ENCODE measurements at places on chromosomes 2 and 18. TPM values are rescaled to one million over a fixed set of nuclear protein-coding genes. Genes with fewer than 3 reads are reported as not detected.

DNA sequence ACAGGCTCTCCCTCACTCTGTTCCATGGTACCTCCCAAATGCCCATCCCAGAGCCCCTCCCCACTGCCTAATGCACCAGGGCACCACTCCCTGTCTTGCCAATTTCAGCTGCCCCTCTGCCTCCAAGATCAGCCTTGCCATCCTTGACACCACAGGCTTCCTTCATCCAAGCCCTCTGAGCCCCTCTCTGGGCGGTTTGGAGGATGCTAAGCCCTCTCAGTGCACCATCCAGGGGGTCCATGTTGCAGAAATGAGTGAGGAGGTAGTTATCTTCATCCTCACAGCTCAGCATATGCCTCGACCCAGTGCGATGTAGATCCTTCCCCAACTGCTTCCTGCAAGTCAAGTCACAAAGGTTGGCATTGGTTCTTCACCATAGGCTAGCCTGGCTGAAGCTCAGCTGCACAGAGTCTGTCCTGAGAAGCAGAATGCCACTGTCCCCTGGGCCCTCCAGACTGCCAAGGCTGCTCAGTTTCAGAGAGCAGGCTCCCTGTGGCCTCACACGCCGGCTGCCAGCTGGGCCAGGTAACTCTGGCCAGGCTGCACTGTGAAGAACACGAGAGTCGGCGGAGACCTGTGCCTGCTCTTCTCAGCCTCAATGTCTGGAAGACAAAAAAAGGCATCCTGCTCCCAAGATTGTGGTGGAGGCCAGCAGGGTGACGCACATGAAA lies 9.9 kb upstream of the MAP3K2 start:
- no peak for DNase-seq

Gene TSGA10
- 32.1 TPM for total RNA-seq

DNA sequence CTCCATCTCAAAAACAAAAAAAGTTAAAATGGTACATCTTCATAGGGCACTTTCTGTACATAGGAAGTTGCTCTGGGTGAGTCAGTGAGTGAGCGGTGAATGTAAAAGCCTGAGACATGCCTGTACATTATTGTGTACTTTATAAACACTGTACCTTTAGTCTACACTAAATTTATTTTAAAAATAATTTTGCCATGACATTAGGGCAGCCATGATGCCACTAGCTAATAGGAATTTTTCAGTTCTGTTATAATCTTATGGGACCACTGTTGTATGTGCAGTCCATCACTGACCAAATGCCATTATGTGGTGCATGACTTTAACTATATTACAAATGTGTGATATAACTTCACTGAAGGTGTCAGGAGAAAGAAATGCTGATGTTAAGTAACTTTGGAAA lies 11.0 kb upstream of the TXNDC2 start:
- DNase-seq, result no peak

- no peak for DNase-seq
Measured at GRCh38 chr2:3320910-3321605, 56.6 kb downstream of the EIPR1 start.

DNA sequence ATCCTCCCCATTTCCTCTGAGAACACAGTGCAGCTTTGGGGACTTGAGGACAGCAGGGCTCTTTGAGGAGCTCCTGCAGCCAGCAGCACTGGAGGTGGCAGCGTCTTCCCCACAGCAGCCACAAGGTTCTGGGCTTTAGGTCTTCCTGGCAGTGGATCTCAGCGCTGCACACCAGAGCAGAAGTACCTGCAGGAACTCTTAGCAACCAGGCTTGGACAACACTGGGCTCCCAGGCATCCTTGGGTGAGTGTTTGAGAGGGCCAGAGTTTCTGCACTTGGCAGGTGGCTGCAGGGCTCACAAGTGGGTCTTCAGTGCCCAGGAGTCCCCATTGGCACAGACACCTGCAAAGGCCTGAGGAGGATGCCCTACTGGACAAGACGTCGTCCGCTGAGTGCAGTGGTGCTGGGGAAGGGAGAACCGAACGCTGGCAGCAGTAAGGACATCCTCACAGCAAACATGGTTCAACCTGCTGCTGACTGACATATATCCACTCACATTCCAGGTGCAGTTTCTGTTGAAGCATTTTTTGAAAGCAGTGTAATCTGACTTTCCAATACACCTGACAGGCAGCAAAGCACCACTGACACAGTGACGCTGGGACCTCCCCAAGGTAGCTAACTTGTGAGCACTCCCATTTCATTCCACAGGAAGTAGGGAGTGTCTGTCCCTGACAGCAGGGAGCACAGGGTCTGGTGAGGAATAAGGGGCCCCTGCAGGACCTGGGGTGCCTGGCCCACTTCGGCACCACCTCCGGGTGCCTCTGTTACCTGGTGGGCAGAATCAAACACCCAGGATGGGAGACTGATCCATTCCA lies 149.9 kb upstream of the COPS8 start:
- no peak for DNase-seq

GRCh38 chr2:24024018-24024417 lies 14.1 kb downstream of the MFSD2B start:
- no peak for DNase-seq

- no peak for DNase-seq
Measured at GRCh38 chr2:13474538-13474937, 757.8 kb downstream of the TRIB2 start.

Gene AQP12A
- not detected for total RNA-seq

GRCh38 chr2:198073253-198073652 lies 268.9 kb downstream of the PLCL1 start:
- no peak for DNase-seq

Gene VWA3B
- total RNA-seq, result not detected

DNA sequence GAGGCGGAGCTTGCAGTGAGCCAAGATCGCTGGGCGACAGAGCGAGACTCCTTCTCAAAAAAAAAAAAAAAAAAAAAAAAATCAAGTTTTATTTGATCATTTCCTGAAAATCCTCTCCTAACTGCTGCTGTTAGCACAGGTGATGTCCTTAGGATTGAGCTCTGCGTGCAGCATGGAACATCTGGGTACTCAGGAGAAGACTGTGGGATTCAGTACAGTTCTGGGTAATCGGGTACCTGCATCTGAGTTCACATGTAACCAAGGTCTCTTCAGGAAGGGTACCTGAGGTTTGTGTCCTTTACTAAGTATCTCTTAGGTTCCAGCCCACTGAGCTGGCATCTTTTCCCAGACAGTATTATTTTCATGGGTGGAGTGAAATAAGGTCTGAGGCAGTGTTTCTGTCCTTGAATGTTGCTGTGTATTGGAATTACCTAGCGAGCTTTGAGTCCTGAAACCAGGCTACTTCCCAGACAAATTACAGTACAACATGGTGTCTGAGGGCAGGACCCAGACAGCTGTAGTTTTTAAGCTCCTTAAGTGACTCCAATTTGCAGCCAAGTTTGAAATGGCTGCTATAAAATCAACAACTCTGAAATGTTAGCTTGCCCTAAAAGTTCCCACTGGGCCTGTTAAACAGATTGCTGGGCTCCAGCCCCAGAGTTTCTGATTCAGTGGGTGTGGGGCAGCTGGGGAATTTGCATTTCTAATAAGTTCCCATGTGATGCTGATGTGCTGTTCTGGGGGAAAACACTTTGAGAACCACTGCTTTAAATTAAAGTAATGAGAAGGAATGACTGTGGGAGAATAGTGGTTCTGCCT lies 120.5 kb downstream of the PMAIP1 start:
- DNase-seq, result no peak

DNA sequence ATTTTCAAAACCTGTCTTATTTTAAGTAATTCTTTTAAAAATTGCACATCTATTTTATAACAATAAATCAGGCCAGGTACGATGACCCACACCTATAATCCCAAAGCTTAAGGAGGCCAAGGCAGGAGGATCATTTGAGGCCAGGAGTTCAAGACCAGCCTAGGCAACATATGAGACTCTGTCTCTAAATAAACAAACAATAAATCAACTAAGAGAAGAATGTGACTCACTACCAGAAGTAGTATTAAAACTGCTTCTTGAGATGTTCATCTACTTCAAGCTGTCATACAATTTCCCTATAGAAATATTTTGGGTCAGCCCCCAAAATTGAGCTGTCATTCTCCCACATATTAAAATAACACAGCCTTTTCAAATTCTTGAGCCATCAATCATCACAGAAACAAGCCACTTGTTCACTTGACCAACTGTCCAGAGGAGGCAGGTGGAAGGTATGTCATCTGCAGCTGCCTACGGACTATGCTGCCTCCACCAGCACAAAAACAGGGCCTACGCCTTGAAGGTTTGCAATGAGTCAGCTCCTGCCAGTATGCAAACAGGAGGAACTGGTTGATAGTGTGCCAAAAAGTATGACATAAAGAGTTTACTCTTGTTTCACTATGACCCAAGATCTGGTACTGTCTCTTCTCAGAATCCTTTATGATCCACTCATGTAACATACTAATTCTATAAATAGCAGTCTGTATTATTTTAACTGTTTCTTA lies 33.6 kb downstream of the KIDINS220 start:
- no peak for DNase-seq

Gene VAPA
- 119 TPM for total RNA-seq

Gene SGO2
- 4.9 TPM for total RNA-seq

Gene GAREM2
- 5.9 TPM for total RNA-seq

Gene AP1S3
- 2.1 TPM for total RNA-seq

Gene SEPTIN10
- total RNA-seq, result not detected

Gene MC4R
- not detected for total RNA-seq

- DNase-seq, result no peak
Measured at GRCh38 chr2:164000176-164000575, 264.4 kb upstream of the FIGN start.

Gene ABCG5
- total RNA-seq, result not detected

Gene DNER
- total RNA-seq, result not detected

DNA sequence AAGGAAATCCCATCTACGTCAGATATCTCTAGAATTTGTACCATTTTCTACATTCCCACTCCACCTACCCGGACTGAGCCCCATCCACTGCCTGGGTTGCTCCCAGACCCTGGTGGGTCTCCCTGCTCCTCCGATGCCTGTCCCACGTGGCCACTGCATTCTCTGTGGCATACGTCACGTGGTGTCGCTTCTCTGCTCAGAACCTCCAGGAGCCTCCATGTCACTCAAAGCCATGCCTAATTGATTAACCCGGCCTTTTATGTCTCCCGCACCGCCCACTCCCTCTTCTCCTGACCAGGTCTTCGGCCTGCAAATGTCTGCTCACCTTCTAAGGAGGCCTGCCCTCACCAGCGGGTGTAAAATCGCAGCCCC lies 176.6 kb downstream of the HDAC4 start:
- DNase-seq, result no peak

Gene CD8B2
- total RNA-seq, result 13.1 TPM

Gene SIGLEC15
- not detected for total RNA-seq

Gene NYAP2
- 0.05 TPM for total RNA-seq

GRCh38 chr18:46768166-46768921 lies 11.5 kb upstream of the ST8SIA5 start:
- no peak for DNase-seq

- DNase-seq, result no peak
Measured at GRCh38 chr2:8049176-8049575, 632.7 kb upstream of the ID2 start.

DNA sequence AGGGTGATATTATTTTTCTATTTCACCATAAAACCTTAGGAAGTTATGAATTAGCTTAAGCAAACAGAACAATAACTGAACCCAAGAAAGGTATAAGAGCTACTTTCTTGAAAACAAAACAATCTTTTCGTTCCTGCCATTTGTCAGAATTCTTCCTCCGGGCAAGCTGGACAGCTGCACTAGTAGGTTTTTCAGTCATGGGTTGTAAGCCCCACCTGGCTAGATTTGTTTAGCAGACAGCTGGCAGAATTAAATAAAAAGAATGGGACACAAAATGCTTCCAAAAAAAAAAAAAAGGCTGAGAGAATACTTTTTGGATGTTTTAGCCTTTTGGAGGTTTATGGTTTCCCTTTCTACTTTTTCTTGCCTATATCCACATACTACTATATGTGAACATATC lies 694.1 kb downstream of the ARHGAP15 start:
- no peak for DNase-seq

Gene TUBA4B
- total RNA-seq, result not detected

- no peak for DNase-seq
Measured at GRCh38 chr2:204772546-204772945, 227.3 kb downstream of the PARD3B start.

Gene ERBB4
- not detected for total RNA-seq

Gene SLC20A1
- 71.2 TPM for total RNA-seq

- no peak for DNase-seq
Measured at GRCh38 chr2:230932556-230933511, 7.8 kb upstream of the GPR55 start.

Gene CBLN2
- not detected for total RNA-seq

- DNase-seq, result no peak
Measured at GRCh38 chr2:38552259-38552658, 50.5 kb downstream of the HNRNPLL start.

DNA sequence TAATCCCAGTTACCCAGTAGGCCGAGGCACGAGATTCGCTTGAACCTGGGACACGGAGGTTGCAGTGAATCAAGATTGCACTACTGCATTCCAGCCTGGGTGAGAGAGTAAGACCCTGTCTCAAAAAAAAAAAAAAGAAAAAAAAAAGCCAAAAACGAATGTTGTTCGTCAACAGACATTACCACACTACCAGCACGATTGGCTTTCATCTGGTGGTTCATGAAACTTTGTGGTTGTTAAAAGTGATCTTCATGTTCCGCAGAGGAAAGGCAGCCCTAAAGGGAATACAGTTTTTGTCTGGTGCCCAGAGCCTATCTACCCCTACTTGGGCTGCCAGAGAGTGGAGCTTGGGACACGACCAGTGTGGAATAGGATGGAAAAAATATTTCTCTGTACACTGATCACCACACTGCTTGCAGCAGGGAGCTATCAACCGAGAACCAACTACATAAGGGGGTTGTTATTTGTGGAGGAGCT lies 13.6 kb upstream of the CXCR4 start:
- peak; percentile 89 for DNase-seq

Gene SLC16A14
- 1.6 TPM for total RNA-seq

DNA sequence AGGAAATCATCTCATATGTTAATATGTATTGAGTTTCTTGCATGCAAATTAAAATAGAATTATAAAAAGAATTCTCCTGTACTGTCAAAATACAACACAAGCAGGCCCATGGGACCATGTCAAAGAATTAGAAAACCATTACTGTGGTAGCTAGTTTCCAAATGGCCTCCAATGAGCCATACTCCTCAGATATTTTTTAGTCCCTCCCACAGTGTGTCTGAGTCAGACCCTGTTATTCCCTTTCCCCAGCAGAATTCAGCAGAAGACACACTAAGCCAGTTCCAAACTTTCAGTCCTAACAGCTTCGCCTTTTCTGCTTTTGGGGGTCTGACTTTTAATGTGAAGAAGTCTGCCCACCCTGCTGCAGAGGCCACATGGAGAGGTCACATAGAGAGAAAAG lies 86.7 kb downstream of the FIGN start:
- no peak for DNase-seq

All from naive thymus-derived CD8-positive, alpha-beta T cell (primary cell).